ENCODE measurements at places on chromosomes 11 and 22.

GRCh38 chr11:110755941-110756340 lies 43.7 kb upstream of the ARHGAP20 start:
- DNase-seq = no peak

GRCh38 chr11:12403997-12404350 lies 26.6 kb downstream of the PARVA start:
- DNase-seq = no peak

GRCh38 chr11:114889594-114890011 lies 211.3 kb downstream of the NXPE2 start:
- no peak for DNase-seq

DNA sequence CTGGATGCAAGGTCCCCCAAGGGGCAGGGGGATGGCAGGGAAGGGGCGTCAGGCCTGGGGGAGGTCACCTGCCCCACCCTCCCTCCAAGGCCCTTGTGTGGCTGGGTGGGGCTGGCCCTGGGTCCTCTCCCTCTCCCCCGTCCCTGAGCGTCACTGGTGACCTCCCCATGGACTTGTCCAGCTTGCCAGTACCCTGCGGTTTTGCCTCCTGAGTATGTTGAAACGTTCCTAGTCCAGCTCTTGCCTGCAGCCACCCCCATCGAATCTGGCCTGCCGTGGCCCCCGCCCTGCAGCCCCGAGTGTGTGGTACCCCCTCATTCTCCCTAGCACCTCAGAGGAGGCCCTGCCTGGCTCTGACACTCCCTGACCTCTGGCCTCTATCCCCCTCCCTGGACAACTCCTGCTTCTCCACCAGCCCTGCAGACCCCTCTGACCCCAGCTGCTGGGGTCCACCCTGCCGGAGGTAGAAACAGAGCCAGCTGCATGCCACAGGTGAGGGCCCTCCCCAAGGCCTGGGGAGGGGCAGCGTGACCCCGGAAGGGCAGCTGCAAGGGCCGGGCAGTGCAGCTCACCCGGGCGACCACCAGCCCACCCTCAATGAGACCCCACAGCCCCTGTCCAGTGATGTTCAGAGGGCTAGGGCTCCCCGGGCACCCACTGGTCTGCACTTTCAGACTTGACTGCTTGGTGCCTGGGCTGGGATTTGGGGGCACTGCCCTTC lies 4.1 kb upstream of the MUC6 start:
- DNase-seq = no peak

- DNase-seq = no peak
These were observed 35.1 kb downstream of the RRP8 start for GRCh38 chr11:6568191-6568918.

DNA sequence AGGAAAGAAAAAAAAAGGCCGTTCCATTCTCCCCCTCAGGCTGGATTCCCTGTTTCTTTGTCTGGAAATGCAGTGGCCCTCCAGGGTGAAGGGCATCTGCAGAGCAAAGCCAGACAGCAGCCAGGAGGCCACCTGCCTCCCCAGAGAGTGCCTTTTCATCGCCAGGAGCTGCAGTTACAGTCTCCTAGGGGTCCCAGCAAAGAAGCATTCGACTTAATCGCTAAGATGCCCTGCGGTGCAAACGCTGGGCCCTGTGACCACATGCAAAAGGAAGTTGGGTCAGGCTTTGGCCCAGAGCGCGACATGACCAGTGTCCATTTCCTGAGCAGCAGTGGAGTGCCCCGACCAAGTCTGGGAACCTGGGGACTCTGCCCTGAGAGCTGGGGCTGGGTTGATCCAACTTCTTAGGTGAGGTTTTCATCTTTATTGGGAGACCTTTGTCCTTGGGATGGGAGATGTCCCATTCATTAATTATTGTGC lies 304.6 kb downstream of the OPCML start:
- DNase-seq = no peak

DNA sequence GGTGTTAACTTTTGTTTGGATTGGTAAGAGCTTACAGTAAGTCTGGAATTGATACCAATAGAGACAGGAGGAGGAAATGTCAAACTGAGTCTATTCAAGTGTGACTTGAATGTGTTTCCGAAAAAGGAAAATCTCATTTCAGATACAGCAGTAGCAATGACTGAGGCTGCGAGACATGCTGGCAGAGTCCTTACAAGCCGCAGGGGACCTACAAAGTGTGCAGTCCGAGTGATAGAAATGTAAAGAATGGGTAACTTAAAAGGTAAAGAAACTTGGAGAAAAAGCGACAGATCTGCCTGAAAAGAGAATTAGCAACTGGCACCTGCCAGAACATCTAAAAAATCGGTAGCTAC lies 444 bp downstream of the CWF19L2 start:
- no peak for DNase-seq

- DNase-seq = no peak
These were observed 9.9 kb downstream of the BRSK2 start for GRCh38 chr11:1399386-1400316.

GRCh38 chr22:35476341-35476740 lies 64.3 kb upstream of the RASD2 start:
- DNase-seq = no peak

DNA sequence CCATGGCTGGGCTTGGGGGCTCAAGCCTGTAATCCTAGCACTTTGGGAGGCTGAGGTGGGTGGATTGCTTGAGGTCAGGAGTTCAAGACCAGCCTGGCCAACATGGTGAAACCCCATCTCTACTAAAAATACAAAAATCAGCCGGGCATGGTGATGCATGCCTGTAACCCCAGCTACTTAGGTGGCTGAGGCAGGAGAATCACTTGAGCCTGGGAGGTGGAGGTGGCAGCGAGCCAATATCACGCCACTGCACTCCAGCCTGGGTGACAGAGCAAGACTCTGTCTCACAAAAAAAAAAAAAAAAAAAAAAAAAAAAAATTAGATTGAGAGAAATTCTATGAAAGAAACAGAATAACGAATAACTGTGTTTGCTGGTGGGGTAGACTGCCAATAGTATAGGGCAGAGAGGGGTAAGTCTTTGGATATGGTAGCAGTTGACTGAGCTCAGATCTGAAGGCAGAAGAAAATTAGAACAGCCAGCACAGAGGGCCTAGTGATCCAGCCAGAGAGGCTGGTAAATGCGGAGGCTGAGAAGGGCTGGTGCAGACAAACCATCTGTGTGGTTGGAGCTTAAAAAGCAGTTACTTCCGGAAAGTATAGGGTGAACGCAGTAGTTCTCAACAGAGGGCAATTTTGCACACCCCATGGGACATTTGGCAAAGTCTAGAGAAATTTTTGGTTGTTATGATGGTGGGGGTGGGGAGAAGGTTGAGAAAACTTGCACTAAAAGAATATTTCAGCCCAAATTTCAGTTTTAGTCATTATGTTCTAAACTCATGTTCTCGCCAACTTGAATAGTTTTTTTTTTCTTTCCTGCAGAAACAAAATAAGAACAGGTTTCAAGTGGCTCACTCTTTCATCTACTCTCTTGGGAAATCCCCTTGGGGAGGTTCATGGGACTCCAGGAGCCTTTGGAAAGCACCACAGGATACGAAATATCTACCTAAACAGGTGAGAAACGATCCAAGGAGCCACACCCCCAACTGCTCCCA lies 1.6 kb upstream of the HORMAD2 start:
- no peak for DNase-seq

DNA sequence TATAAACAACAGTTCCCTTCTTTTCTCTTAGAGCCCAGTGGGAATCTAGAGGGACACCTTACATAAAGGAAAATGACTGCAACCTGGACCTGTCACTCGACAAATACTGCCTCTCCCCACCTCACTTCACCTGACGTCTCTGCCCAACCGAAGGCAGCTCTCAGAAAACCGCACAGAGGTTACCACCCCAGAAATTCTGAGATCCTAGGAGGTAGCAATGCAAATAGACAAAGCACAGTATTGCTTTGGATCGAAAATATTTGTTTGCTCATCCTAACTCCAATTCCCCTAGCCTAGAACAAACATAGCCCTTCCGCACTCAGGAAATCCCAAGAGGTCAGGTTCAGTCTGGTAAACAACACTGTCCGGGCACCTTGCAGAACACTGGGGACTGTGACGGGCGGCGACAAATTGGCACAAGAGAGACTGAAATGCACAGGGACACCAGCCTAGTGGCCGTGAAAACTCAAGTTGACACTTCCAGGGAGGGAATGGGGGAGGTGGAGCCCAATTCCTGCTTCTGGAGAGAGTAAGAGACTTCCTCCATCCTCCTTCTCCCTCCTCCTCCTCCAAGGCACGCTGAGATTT lies 420 bp upstream of the TRIM44 start:
- DNase-seq = no peak

DNA sequence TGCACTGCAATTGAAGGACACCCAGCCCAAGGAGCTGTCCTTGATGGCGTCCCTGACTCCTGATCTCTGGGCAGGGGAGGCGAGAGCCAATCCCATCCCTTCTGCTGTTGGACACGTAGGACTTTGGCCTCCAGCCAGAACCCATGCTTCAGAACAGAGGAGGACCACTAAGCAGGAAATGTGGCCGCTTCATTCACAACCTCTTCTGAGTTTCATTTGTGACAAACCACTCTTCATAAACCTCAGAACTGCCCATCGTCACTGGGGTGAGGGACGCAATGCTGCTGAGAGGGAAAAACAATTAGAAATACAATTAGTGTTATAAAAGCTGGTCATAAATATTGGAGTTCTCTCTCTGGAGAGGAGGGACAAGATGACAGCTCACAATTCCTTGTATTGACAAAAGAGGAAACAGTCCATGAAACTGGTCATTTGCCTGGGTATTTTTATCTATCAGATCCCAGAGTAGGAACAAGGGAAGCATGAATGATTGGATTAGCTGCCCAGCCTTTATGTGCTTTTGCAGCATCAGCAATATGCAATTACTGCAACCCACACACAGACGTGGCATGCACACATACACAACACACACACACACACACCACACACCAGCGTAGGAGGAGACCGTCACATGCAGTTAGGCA lies 216.5 kb upstream of the CADM1 start:
- DNase-seq = no peak

- no peak for DNase-seq
These were observed 48.6 kb downstream of the CADM1 start for GRCh38 chr11:115455613-115456012.

GRCh38 chr11:46051102-46051501 lies 70.2 kb downstream of the PHF21A start:
- DNase-seq = no peak
